Hematopoietic multipotent progenitor cell treated with erythropoietin and hydrocortisone succinate and interleukin-3 and kit ligand, for 8 days (in vitro differentiated cells): ENCODE measurements at places on chromosomes 1 and 21.
A peak's percentile ranks its signal among the peaks of the same experiment; 100 is the strongest.

- DNase-seq = no peak
These were observed 13.3 kb upstream of the BECN2 start for GRCh38 chr1:241944300-241944699.

DNA sequence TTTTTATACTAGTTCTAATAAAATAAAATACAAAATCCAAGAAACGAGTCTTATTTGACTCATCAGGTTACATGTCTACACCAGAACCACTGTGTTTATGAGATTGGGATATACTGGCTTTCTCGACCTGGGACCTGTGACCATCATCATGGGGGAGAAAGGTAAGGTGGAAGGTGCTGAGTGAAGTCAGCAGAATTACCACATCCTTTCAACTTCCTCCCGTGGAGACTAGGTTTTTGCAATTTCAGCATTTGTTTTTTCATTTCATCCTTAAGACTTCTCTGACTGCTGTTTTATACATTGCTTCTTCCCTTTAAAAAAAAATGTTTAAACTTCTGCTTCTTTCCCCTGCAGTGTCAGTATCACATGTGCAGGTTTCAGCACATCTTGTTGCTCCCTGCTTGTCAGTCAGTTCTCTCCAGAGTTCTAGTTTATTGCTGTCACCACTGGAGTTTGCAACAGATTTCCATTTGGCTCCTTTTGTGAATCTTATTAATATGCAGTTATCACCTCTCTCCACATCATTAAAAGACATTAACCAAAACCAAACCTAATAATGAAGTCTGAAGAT lies 60.4 kb upstream of the HAO2 start:
- no peak for DNase-seq

DNA sequence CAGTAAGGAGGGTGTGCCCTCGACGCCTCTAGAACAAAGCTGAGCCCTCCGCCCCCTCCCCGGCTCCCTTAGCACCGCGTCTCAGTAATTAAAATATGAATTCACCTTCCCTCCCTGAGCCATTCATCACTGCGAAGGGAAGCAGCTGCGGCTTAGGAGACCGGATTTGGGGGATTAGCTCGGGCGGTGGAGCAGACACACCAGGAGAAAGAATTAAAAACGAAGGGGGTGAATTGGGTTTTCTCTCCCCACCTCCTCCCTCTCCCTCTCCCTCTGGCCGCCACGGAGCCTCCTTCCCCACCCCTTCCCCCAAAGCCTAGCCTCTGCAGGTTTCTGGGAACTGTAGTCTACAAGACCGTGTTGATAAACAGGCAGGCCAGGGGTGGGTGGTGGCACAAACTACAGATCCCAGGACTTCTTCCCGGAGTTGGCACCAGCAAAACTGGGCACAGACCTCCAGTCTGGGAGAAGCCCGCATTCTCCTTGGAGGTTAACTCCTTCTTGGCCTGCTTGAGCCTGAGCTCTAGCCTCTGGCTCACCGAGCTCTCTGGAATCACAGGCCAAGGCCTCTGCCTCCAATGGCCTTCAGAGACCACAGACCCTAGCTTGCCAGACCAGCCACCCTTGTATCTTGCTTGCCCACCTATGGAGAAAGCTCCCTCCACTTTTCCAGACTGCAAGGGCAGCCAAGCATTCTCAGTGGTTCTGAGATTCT lies 10.8 kb downstream of the BLACAT1 start:
- DNase-seq = no peak

GRCh38 chr1:61442544-61442943 lies 282.4 kb downstream of the TM2D1 start:
- no peak for DNase-seq

GRCh38 chr1:68516066-68516465 lies 19.2 kb upstream of the DEPDC1 start:
- no peak for DNase-seq

- DNase-seq = no peak
These were observed 59.5 kb downstream of the UROD start for GRCh38 chr1:45071567-45071966.

DNA sequence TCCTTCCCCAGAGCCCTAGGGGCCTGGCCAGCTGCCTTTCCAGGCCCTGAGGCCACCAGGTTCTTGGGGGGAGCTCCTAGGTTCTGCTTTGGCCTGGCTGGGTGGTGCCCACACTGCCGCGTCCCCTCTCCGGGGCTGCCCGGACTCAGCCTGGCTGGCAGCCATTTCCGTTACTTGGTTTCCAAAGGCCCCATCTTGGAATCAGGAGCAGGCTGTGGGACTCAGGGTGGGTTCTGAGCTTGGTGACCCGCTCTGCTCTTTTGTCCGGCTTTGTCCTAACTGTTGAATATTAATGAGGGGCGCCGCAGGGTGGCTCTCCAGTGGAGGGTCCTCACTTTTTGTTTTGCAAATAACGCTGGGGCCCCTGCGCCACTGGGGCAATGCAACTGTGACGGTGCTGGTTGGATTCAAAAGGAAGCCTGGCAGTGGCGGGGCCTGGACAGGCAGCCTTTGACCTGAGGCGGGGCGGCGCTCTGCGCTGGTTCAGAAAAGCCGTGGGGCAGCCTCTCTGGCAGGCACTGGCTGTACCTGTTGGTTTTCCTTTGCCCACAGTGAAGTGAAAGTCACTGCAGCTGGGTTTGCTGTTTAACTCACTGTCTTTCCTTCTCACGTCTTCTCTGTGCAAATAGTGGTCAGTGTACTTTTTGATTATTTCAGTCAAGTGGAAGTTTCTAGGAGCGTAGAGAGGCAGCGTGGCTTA lies 20.2 kb downstream of the SKI start:
- no peak for DNase-seq

- DNase-seq = no peak
These were observed 24.1 kb downstream of the BRINP3 start for GRCh38 chr1:190453550-190453949.

DNA sequence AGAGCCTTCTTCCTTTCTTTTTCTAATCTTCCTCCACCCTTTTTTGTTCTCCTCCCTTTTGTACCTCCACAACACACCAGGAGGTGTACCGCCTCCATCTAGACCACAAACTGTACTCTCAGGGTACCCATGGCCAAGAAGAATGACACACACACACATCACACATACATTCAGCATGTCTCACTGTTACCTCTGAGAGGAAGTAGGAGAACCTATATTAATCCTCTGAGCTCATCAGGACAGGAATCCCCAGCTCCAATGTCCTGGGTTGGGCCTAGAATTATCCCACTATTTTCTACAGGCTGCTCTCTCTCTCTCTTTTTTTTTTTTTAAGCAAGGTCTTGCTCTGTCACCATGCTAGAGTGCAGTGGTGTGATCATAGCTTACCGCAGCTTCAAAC lies 36.7 kb downstream of the ATP2B4 start:
- no peak for DNase-seq

DNA sequence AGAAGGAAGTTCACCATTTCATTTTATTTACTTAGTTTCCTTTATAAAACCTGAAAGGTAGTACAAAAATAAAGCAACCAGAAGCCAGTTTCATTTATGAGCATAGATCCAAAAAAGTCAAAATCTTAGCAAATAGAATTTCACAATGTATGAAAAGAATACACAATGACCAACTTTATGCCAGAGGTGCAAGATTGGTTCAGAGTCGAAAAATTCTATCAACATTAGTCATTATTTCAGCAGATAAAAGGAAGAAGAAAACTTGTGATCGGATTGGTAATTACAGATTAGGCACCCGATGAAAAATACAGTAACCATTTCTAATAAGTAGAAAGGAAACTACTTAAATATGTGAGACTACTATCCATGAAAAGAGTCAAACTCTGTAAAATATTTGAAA lies 89.1 kb downstream of the ITSN1 start:
- DNase-seq = no peak

- peak; percentile 50 for DNase-seq
These were observed 295.0 kb downstream of the VAV3 start for GRCh38 chr1:107669996-107670395.

- DNase-seq = no peak
These were observed 37.0 kb downstream of the IL6R start for GRCh38 chr1:154442006-154442740.

GRCh38 chr1:56578138-56578962 lies 1.0 kb downstream of the PLPP3 start:
- peak; percentile 17 for DNase-seq

- no peak for DNase-seq
These were observed 49.0 kb downstream of the SCCPDH start for GRCh38 chr1:246773213-246773641.

GRCh38 chr1:227729144-227729880 lies 5.8 kb downstream of the JMJD4 start:
- DNase-seq = no peak

- DNase-seq = no peak
These were observed 128.2 kb upstream of the KIAA0040 start for GRCh38 chr1:175320804-175321203.

GRCh38 chr1:58895082-58895481 lies 111.2 kb upstream of the JUN start:
- DNase-seq = no peak

GRCh38 chr1:154809436-154810413 lies 60.4 kb downstream of the KCNN3 start:
- no peak for DNase-seq

- no peak for DNase-seq
These were observed 2.6 kb downstream of the NAXE start for GRCh38 chr1:156594190-156594589.

DNA sequence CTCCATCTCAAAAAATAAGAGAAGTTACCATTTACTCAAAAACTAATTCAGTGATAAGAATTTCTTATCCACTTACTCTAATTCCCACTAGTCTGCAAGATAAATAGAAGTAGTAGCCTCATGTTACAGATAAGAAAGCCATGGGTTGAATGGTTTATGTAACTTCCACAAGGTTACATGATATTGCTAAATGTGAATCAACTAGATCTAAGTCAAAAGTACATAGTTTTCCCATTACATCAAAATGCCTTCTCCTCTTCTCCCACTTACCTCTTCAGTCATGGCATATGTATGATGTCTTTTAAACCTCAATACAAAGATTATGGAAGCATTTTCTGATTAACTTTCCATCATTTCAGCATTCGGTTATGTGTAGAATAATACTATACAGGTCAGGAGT lies 108.5 kb downstream of the ASH1L start:
- DNase-seq = no peak

- DNase-seq = no peak
These were observed 184.5 kb downstream of the KCNH1 start for GRCh38 chr1:210949489-210949888.

DNA sequence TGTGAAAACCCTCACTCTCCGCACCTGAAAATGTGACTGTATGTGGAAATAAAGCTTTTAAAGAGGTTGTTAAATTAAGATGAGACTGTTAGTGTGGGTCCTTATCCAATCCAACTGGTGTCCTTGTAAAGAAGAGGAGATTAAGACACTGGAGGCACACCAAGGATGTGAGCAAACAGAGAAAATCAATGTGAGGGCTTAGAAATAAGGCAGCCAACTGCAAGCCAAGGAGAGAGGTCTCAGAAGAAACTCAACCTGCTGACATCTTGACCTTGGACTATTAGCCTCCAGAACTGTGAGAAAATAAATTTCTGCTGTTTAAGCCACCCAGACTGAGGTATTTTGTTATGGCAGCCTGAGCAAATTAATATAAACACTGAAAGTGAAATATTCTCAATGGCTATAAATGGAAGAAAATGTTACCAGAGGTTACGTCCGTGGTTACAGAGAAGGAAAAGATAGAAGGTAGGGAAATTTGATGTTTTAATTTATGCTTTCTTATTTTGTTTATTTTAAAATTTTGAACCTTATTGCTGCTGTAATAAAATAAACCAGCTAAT lies 22.4 kb upstream of the WLS start:
- DNase-seq = no peak

DNA sequence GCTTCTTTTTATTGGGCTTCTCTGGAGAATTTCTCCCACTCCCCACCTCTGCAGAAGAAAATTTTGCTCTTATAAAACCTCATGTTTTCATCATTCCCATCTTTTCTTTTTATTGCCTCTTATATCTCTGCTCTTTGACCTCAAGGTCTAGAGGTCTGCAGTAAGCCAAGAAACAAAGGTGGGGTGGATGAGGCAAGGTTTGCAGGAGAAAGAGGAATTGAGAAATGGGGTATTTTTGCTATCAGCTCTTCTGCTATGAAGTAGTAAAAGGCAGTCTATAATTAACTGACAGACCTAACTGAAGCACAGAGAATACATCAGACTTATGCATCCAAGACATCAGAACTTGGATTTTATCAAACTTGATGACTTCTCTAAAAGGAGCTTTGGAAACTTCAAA lies 22.9 kb downstream of the SYT11 start:
- no peak for DNase-seq

GRCh38 chr1:169103480-169103893 lies 3.0 kb upstream of the ATP1B1 start:
- DNase-seq = no peak

GRCh38 chr1:31776516-31776915 lies 12.4 kb upstream of the ADGRB2 start:
- no peak for DNase-seq
